ENCODE measurements at places on chromosomes 12 and 14.
A peak's percentile ranks its signal among the peaks of the same experiment; 100 is the strongest.

DNA sequence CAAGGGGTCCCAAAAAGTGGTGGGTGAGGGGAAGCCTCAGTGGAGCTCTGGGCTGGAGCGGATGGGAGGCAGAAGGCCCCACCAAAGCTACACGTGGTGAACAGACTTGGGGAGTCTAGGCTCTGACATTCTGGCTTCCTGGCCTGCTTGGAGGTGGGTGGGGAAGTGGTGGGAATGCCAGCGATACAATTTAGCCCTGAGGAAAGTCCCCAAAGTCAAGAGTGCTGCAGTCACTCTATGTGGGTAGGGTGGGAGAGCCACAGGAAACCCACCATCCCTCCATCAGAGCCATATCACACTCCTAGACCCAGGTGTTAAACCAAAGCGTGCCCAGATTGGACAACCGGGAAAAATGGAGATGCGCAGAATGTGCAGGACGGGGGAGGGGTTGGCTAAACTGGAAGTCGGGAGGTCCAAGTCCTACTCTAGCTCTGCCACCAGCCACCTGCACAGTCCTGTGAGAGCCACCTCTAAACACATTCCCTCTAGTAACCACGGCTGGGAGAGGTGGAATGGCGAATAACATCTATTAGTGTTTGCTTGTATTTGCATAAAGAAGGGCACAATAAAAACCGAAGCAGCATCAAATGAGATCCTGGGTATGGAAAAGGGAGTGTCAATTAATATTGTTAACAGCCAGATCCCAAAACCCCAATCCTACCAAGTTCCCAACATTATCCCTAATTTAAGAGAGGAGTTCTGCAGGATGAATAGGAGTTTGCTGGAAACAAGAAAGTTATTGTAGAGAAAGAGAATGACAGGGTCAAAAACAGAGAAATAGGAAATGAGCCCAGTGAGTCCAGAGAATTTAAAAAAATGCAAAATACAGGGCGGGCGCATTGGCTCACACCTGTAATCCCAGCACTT is 14.0 kb upstream of the CD9 start:
- no peak for DNase-seq

GRCh38 chr12:57846285-57846576 is 298 bp downstream of the CTDSP2 start:
- no peak for DNase-seq

- no peak for DNase-seq
Measured at GRCh38 chr12:98485792-98486340, 29.5 kb upstream of the TMPO start.

DNA sequence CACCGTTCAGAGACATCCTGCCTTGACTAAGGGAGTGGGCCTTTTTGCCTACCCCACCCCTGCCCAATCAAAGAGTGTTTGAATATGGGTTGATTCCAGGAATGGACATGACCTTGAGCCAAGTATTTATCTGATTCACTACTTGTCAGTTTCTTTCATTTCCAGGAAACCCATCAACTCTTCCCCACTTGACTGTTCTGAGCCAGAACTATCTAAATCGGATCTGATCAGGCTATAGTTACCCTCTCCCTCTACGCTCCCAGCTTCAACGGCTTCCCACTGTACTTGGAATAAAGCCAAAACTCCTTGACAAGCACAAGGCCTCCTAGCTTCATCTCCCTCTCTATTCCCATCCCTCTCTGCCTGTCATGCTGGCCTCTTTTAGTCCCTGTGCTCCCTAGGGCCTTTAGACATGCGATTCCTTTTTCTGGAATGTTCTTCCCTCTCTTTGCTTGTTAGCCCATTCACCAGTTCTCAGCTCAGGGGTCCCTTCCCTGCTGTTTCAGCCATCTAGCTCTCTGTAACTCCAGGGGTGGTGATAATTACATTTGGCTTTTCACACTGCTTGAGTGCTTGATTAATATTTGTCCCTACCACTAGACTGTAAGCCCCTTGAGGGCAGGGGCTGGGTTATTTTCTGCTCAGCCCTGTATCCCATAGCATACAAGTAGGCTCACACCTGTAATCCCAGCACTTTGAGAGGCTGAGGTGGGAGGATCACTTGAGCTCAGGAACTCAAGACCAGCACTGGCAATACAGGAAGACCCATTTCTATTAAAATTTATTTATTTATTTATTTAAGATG is 5.5 kb upstream of the ITPK1 start:
- no peak for DNase-seq

GRCh38 chr14:75101491-75101890 is 25.4 kb downstream of the NEK9 start:
- no peak for DNase-seq

GRCh38 chr14:24260026-24260779 is 2.8 kb downstream of the TGM1 start:
- DNase-seq, result no peak

DNA sequence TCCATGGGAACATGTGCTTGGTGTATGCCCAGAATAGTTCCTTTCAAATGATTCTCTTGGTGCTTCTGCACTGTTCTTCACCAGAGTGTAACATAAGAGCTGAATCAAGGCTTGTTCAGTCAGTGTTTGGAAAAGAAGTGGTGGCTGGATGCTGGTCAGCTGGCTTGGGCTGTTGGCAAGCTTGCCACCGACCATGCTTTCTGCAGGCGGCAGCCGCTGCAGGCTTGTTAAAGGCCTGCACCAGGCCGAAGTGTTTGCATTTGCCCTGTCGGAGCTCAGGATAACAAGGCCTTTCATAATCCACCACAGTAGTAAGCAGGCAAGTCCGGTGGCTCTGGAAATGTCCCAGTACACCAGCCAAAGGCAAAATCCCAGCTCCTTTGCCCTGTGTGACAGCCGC is 26.9 kb downstream of the DAAM1 start:
- no peak for DNase-seq

DNA sequence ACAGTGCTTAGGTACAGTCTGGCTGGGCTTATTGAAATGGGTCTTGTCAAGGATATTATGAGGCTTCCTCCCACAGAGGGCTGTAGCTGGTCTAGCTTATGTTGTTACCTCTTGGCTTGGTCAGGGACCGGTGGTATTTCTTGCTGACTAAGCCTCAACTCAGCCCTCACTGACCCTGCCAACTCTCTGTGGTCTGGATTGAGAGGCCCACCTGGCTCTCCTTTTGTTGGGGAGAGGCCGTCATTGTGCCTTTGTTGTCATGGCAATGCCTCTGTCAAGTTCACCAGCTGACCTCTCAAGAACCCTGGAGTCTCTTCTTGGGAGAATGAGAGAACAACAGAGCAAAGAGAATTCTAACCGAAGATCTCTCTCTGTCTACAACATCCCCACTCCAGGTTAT is 245.6 kb upstream of the NPAS3 start:
- DNase-seq, result no peak

GRCh38 chr12:113114447-113115178 is 20.9 kb downstream of the RASAL1 start:
- DNase-seq, result no peak

DNA sequence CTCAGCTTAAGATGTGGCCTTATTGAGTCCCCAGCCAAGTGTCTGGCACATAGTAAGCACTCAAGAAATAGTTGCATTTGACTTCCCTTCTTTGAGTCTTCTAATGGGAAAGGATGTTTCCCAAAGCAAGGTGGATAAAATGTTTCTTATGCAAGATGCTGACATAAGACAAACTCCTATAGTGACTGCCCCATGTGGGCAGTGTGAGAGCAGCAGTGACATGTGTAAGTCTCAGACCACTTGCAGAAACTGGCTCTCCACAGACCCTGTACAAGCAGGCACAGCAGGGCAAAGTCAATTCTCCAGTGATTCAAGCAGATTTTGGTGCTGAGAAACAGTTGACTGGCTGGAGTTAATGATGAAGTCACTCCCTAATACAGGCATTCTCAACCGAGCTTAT is 255.3 kb downstream of the ANO2 start:
- DNase-seq, result no peak

- no peak for DNase-seq
Measured at GRCh38 chr12:47841501-47841900, 21.8 kb upstream of the HDAC7 start.

GRCh38 chr12:88723219-88723618 is 142.9 kb upstream of the KITLG start:
- no peak for DNase-seq

DNA sequence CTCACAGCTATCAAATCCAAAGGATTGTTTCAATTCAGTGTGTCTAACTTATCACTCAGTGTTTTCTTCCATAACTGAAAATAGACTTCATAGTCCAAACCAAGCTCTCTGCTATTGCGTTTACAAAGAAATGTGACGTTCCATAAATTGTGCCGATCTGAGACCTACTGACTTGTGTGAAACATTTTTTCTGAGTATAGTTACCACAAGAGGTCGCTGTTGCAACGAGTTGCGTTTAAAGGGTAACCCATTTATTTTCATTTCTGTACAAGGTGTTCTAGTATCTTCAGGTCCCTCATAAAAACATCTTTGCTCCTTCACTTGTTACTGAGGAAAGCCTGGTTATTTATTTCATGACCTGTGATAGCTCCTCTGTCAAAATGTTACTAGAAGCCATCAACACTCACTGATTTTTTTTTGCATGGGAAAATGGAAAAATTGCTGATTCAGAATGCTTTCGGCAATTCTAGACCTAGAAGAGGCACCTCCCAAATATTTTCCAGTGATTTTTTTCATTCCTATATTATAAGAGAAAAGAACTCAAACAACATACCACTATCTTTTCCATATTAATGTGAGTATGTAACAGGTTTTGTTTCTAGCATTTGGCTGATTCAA is 60.9 kb upstream of the OR4E1 start:
- DNase-seq, result peak; percentile 34

- no peak for DNase-seq
Measured at GRCh38 chr14:63192085-63192484, 12.2 kb upstream of the RHOJ start.

DNA sequence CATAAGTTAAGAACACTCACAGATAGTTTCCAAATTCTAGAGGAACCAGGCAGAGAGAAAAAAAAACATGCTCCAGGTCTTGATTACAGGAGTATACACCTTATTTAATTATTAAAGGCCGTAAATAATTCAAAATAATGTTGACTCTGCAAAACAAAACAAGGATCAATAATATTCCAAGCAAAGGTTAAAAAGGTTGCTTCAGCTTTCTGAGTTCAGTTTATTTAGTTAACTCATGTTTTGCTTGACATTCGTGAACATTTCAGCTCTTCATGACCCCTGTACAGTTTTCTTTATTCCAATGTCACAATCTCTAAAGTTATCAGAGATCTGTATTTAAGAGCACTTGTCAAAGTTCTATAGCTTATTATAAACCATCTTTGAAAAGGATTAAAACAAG is 19.6 kb downstream of the KLRF2 start:
- no peak for DNase-seq

GRCh38 chr12:3602488-3602887 is 111.5 kb downstream of the PRMT8 start:
- no peak for DNase-seq

GRCh38 chr12:73947326-73948026 is 590.2 kb upstream of the ATXN7L3B start:
- no peak for DNase-seq

GRCh38 chr14:33762161-33762851 is 188.6 kb downstream of the EGLN3 start:
- no peak for DNase-seq

GRCh38 chr12:56957229-56958052 is at the start of gene RDH16:
TSS of gene RDH16 (minus strand) at chr12:56957608. CDS start at chr12:56957462, 146 bp downstream.
- no peak for DNase-seq

GRCh38 chr12:46659824-46660223 is 166.0 kb downstream of the SLC38A4 start:
- DNase-seq, result no peak

All from activated CD4-positive, alpha-beta T cell treated with anti-CD3 and anti-CD28 coated beads for 24 hours (primary cell).